T-cell (primary cell): ENCODE measurements at places on chromosomes 1 and 21. TPM values are rescaled to one million over a fixed set of nuclear protein-coding genes. Genes with fewer than 3 reads are reported as not detected.

DNA sequence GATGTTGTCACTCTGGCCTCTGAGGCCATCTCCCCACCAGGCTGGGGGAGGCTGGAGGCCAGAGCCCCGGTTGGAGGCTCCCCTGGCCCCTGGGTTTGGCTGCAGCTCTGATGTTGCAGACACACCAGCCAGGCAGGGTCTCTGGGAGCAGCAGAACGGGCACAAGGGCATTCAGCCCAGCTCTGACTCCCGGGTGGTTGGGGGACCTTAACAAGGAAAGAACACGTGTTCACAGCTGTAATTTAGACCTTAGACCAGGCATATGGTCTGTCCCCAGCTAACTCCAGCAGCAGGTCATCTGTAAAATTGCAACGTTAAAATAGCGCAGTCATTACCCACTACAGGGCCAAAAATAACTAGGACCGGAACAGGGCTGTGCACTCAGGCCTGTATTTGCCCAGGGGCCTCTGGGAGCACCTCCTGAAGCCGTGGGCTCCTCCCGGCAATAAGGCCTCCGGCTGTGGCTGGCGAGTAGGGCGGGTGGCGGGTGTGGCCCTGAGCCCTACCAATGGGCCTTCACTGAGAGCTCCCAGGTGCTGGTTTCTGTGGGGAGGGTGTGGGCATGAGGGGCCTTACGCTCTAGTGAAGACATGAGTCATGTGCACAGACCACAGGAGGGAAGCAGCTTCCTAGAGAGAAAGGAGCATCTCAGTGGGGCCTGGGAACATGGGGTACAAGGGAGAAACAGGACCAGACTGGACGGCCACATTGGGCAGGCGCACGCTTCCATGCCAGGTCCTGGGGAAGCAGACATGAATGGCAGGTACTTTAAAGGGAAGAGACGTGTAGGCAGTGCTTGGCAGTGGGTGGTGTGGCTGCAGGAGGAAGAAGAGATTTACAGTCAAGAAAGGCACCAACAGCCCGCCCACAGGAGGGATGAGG is 6.1 kb downstream of the LDLRAP1 start:
- DNase-seq, result peak; percentile 68

DNA sequence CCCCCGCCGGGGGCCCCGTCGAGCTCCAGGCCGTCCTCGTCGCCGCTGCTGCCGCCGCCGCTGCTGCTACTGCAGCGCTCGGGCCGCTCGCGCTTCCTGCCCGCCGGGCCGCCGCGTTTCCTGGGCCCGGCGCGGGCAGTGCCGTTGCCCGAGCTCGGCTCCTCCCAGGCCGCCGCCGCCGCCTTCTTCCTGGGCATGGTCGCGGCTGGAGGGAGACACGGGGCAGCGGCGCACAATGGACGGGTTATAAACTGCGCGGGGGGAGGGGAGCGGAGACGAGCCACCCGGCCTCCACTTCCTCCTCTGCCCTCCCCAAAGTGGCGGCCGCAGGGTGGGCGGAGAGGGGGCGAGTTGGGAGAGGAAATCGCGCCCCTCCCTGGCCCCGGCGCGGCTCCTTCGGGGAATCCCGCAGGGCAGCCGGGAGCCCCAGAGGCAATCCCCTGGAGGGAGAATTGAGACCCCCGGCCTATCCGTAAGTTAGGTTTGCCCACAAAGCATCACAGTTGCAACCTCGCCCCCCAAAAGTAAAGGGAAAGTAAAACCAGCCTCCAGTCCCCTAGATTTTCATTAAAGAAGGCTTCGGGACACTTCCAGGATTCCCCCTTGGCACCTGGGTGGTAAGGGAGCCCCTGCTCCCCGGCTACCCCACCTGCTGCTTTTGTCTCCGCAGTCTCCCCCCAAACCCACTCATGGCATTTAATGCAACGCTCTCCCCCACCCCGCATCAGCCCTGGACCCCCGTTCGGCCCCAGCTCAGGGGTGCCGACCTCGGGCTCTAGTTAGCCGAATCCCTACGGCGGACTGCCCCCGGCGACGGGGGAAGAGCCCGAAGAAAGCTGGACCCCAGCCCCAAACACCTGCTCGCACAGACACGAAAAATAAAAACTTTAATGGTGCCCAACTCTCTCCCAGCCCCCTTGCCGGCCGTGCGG is 893 bp downstream of the RCC2 start:
- peak; percentile 63 for DNase-seq

DNA sequence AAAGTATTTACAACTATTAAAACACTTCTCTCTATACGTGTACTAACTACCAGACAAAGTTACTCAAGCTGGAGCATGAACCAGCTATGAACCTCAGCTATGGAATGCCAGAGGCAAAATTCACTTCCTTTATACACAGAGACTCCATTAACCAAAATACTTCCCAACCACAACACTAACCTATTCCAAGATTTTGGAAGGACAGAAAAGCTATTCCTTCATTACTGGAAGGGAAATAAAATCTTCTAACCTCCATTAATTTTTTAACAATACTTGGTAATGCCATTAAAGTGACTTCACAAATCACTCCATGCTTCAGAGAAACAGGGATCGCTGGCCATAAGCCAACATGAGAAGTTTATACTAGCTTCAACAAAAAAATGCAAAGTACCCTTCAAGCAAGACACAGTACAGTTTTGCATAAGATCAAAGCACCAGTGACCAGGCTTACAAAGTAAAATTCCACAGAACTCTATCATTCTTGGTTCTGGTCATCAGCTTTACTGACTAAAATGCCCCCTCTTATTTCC is 58.0 kb downstream of the PUM1 start:
- DNase-seq, result no peak

- no peak for DNase-seq
These were observed 5.0 kb downstream of the CERS2 start for GRCh38 chr1:150969626-150970025.

CCDC24 gene
- 2.1 TPM for total RNA-seq

CFAP74 gene
- not detected for total RNA-seq

AMIGO1 gene
- total RNA-seq, result 13.2 TPM
